ENCODE measurements at places on chromosomes 4 and X. TPM values are rescaled to one million over a fixed set of nuclear protein-coding genes. Genes with fewer than 3 reads are reported as not detected.

Gene FGB
- total RNA-seq = not detected

Gene DUSP9
- total RNA-seq = 0.10 TPM

Gene FGF13
- total RNA-seq = 0.59 TPM

Gene DOCK11
- 3.3 TPM for total RNA-seq

Gene ART3
- 145 TPM for total RNA-seq

Gene SSX3
- not detected for total RNA-seq

Measured in left ventricle myocardium superior (tissue), 1 donor.